ENCODE measurements at places on chromosomes 2 and 18. TPM values are rescaled to one million over a fixed set of nuclear protein-coding genes. Genes with fewer than 3 reads are reported as not detected.

Gene VSNL1
- not detected for total RNA-seq

Gene SPATS2L
- 23.5 TPM for total RNA-seq

Gene PASK
- total RNA-seq = 50.8 TPM

Gene G6PC2
- total RNA-seq = not detected

Gene CFAP221
- total RNA-seq = not detected

Gene MOGAT1
- total RNA-seq = not detected

Gene ASXL3
- not detected for total RNA-seq

Gene TUBA4B
- not detected for total RNA-seq

Gene SPATA3
- total RNA-seq = not detected

Gene ITPRIPL1
- 27.9 TPM for total RNA-seq

Gene KCNF1
- not detected for total RNA-seq

Gene LCT
- 0.13 TPM for total RNA-seq

Gene KCNE4
- not detected for total RNA-seq

Gene BBS5
- total RNA-seq = 1.4 TPM

Gene RIT2
- not detected for total RNA-seq

Gene SP5
- total RNA-seq = not detected

Gene SPR
- total RNA-seq = 0.31 TPM

Gene PSD4
- 287 TPM for total RNA-seq

Gene TMBIM1
- total RNA-seq = 85.0 TPM

Gene TBR1
- total RNA-seq = 0.18 TPM

Gene SRD5A2
- total RNA-seq = not detected

Gene TLX2
- 0.63 TPM for total RNA-seq

Gene SLC11A1
- total RNA-seq = 0.46 TPM

Gene ZNF514
- 19.5 TPM for total RNA-seq

Gene LOXL3
- total RNA-seq = 0.07 TPM

Gene HOXD3
- not detected for total RNA-seq

Gene ANKRD30B
- not detected for total RNA-seq

Gene DTYMK
- 47.9 TPM for total RNA-seq

Gene SERPINB4
- not detected for total RNA-seq

Gene ZNF521
- not detected for total RNA-seq

Gene NEB
- 0.65 TPM for total RNA-seq

Gene SLC5A7
- total RNA-seq = not detected

Gene QPCT
- 0.48 TPM for total RNA-seq

Gene RNF181
- 80.7 TPM for total RNA-seq

Gene FAM228B
- 8.8 TPM for total RNA-seq

Gene GLI2
- 0.22 TPM for total RNA-seq

All from activated naive CD4-positive, alpha-beta T cell treated with anti-CD3 and anti-CD28 coated beads, Interleukin-2, amount 10 ng/mL, durations not matched to agents 5 hours and 36 hours (primary cell).